Left lung (tissue), 14 donors: ENCODE measurements at places on chromosomes 7 and 10. TPM values are rescaled to one million over a fixed set of nuclear protein-coding genes. Genes with fewer than 3 reads are reported as not detected.

The ANKRD30A gene
- total RNA-seq = not detected

GRCh38 chr10:129344103-129344502 is 122.9 kb upstream of the MGMT start:
- DNase-seq = no peak

GRCh38 chr10:15829495-15829894 is 30.8 kb downstream of the MINDY3 start:
- DNase-seq = no peak

- no peak for DNase-seq
Observed at GRCh38 chr10:34092891-34093290, 722.2 kb downstream of the PARD3 start.

GRCh38 chr7:106486331-106486730 is 174.6 kb downstream of the CCDC71L start:
- no peak for DNase-seq

DNA sequence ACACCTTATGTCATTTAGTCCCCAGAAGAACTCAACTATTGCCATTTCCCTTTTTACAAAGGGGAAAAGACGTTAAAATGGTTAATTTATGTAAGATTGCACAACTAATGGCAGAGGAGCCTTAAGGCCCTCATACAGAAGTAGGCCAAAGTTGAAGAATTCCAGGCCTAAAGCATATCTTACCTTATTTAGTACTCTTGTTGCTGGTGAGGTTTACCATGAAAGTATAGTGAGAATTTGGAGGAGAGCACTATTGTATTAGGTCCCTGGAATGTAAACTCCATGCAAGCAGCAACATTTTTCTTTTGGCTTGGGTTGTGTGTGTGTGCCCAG is 731 bp upstream of the CRPPA start:
- DNase-seq = no peak

The UROS gene
- 45.3 TPM for total RNA-seq

The SOSTDC1 gene
- total RNA-seq = 8.8 TPM

DNA sequence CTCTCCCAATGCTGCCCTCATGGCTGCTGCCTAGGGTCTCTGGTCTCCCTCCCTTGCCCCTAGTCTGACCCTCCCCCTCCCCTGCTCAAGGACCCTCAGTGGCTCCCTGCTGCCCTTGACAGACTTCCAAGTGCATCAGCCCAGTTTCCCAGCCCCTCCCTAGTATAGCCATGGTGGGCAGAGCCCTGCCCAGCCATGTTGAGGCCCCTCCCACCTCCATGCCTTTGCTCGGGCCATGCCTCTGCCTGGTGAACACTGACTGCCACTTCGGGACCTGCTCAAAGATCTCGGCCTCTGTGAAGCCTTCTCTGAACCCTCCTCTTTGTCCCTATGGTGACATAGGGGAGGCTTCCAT is 73.2 kb downstream of the MYL10 start:
- DNase-seq = peak; percentile 5

DNA sequence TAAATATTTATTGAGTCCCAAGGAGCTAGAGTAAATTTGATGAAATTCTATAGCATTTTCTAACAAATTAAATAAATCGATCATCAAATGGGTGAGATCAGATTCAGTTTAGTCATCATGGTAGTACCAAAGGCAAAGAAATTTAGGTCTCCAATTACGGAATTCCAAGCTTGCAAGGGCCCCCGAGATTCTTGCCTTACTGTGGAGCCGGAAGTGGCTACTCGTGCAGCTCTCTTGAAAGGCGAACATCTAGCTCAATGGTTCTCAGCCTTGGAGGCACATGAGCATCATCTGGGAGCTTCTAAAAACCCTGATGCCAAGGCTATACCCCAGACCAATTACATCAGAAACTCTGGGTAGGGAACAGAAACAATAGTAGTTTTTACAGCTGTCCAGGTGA is 117.9 kb upstream of the PRR15 start:
- DNase-seq = no peak
